Endothelial cell (in vitro differentiated cells): ENCODE measurements at places on chromosomes 12 and 14.

DNA sequence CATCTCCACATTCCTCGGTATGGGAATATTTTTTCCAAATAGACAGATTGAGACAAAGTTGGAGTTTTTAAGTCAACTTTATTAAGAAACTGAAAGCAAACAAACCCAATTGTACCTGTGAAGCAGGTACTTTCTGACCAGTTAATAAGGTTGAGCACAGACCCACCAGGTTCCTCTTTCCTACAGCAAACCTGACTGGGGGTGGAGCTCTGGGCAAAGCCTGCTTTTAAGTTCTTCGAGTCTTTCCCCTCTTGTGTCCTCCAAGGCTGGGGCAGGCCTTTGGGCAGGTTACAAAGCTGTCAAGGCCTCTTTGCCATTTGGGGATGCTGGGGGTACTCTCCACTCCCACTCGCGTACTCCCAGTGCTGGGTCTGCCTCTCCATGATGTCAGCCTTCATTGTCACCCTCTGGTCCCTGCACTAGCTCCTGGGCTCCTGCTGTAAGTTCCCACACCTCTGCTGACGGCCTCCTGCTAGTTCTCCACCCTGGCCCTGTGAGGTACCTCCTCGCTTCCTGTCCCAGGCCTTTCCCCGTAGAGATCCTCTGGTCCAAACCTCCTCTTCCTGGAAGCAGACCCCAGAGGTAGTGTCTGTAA, 3.2 kb downstream of the KCNH3 start:
- no peak for DNase-seq

GRCh38 chr12:42129595-42130204, 15.0 kb downstream of the GXYLT1 start:
- peak; percentile 46 for DNase-seq

DNA sequence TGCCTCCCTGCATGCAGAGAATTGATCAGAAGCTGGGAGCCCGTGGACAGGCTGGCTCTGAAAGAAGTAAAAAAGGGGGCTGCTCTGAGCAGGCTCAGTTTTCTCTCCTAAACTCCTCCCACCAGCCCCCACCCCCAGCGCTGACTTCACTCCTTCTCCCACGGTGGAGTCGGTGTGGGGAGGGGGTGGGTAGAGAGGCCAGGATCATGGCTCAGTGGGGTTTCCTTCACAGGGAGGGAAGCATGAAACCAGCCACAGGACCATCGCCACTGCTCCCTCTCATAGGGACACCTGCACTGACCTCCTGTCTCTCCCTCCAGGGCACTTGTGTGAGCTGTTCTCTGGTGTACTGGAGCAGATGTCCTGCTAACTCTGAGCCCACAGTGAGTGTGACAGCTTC, 78.9 kb downstream of the STAB2 start:
- DNase-seq, result no peak

DNA sequence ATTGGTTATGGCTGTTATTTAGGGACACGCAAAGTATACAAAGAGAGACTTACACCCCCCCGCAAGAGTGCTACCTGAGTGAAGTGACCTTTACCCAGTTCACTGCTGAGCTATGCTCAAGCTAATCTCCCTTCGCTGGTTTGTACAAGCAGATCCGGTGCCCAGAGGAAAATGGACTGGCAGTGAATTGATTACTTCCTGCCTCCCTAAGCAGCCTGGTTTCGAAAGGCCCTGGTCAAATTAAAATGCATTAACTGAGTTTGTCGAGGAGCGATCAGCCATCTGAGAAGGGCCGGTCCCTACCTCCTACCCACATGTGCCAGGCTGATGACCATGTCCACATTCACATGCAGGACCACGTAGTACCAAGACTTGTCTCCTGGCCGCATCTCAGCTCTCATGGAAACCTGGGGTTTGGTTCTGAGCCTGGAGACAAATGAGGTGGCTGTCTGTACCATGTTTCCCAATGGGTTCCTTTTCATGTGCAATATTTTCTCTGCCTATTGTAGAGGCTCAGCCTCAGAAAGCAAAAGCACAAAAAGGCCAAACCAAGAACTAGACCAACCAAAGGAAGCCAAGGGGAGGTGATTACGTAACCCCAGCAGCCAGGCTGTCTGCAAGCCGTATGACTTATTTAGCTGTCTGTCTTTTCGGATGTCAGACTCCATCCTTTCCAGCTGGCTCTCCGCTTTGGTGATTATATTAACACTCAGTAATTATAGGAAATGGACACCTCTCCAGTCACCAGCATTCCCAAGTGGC, 284.7 kb upstream of the PWP1 start:
- no peak for DNase-seq

DNA sequence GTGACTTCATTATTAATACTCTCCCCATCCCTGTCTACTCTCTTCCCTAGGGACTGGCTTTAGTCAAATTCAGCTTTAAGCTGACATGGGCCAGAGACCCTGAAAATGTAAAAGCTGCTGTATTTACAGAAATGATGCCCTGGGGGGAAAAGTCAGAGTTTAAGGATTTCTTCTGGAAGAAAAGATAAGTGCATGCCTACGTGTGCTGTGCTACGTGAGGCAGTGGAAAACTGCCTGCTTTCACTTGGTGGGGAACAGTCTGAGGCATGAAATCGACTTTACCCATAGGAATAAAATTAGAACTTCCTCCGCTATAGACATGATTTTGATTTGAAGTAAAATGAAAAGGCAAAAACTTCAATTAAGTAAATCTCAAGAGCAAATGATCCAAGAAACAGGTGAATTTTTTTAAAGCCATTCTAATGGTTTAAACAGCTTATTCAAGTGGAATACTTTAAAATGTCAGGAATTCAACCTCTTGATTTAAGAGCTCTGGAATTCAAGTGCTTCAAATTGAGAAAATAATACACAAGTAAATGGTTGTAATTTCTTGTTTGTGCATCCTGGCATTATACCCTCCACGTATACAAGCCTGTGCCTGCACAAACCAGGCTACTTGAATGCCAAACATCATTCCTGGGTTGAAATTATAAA, 168.5 kb downstream of the FOXN3 start:
- no peak for DNase-seq

GRCh38 chr12:132284827-132285741, 44.3 kb downstream of the GALNT9 start:
- no peak for DNase-seq

DNA sequence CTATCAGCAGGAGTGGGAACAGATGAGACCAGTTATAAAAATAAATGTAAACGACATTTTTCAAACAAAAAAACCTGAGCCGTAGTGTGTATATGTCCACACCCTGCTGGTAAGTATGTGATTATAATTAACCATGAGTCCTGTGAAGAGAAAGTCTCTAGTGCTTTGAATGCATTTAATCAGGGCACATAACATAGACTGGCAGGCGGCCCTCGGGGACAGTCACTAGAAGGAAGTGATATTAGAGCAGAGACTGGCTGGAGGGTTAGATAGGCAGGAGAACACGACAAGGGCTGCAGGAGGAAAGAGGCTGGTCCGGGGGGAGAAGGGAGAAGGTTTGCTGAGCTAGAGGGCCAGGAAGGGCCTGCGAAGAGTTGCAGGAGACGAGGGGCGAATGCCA, 23.8 kb upstream of the ELK3 start:
- DNase-seq, result no peak

DNA sequence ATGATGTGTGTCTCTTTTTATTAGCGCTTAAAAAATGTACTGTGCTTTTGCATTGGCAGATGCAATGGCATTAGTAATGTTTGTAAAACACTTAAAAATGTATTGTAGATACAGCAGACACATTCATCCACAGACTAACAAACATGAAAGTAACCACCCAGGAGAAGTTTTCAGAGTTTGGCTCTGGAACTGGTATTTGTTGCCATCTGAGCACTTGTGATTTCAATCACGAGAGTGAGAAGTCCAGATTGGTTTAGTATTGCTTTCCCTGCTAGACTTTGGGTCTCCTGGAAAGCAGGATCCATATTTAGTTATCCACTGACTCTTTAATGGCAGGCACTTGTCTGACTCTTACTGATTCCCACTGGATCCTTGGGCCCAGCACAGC, 13.2 kb downstream of the RASSF8 start:
- no peak for DNase-seq

DNA sequence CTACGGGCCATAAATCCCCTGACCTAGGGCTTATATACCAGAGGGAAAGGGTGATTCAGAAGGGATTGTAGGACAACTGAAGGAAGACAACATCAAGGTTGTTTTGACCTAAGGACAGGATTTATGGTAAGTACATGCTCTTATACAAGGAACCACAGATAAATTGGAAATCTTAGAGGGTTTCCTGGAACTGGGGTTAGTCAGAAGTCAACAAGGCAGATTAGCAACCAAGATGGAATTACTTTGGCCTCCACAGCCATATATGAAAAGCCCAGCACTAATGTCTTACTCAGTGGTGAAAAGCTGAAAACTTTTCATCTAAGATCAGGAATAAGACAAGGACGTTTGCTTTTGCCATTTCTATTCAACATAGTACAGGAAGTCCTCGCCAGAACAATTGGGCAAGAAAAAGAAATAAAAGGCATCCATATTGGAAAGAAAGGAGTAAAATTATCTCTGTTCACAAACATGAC, 5.4 kb downstream of the TMBIM4 start:
- DNase-seq, result no peak

DNA sequence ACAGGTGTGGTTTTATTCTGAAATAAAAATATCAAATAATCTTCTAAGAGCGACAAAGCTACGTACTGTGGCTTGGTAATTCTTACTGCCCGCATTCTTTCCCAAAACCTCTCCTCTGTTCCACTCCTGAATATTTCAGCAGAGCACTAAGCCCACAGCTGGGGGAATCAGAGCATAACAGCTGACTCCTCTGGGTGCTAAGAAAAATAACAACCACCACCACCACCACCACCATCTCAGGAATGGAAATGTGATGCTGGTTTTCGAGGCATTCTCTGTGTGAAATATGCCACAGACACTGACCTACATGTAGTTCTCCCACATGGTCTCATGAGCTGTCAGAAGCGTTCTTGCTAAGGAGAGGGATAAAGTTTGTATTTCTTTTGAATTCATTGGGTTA, 183.7 kb downstream of the BMP4 start:
- no peak for DNase-seq

DNA sequence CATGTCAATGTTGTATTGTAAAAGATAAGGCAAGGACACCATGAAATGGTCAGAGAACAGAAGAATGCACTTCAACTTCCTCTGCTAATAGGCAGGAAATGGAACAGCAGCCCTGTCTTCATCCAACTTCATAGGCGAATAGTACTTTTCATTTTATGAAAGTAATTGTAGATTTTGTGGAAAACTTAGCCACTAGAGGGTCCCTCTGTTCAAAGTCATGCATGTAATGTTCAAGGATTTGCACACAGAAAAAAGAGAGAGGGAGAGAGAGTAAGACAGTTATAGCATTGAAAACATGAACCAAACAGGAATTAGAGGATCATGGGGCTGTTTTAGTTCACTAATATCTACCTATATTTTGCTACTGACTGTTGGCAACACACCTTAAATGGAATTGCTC, 172.2 kb downstream of the FLRT2 start:
- DNase-seq, result no peak

GRCh38 chr12:8562310-8562709, 21.6 kb upstream of the CLEC4E start:
- no peak for DNase-seq

GRCh38 chr12:122849352-122850047, 14.2 kb downstream of the HIP1R start:
- DNase-seq, result no peak

DNA sequence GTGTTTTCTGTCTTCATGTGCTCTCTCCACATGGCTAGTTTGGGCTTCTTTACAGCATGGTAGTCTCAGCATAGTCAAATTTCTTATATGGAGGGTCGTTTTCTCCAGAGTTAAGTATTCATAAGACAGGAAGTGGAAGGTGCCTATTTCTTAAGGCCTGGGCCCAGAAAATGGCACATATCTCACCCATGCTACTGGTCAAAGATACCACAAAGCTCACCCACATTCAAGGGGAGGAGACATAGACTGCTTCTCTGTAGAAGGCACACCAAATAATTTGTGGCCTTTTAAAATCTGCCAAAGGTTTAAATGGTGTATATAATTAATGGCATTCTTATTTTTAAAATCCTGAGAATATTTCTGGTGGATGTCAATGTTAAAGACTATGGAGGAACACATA, 44.8 kb downstream of the CCDC91 start:
- no peak for DNase-seq

DNA sequence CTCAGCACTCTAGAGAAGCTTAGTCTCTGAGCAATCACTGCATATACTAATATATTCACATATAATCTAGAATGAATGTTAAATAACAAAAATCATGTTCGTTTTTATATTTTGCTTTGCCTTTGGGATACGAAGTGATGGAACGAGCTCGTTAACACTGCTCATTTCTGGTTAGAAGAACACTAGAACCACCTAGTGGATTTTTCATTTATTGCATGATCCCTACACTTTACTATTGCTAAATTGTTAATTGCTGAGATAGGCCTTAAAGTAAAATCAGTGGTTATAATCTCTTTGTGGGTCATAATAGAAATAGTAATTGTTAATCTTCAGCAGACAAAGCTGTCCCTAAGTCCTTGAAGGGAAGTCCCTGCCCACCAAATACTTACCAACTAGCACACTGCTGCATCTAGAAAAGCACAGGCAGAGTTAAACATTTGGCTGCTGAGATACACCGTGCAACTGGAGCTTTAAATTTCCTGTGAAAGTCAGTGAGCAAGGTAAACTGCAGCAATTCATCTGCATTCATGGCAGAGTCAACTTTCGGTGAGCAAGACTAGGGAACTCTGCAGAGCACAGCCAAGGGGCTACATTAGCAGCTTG, 353.7 kb downstream of the APAF1 start:
- no peak for DNase-seq

GRCh38 chr14:65186951-65187350, 84.6 kb upstream of the MAX start:
- no peak for DNase-seq

DNA sequence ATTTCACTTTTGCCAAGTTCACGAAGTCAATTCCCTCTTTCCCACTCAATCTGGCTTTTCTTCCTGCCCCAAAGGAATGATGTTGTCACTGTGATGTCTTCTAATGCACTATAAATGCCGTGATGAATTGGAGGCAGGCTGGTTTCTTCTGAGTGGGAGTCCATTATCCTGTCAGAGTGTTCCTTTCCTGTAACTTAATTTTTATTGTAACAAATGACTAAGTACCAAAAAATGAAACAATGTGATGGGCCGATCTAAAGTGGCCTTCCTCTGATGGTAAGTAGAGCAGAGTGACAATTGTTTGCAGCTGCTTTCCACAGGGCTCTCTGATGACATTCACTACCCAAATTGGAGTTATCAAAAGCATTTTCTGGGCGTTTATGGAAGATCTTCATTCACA, 22.2 kb downstream of the TMEM30B start:
- DNase-seq, result no peak

- no peak for DNase-seq
These were observed 480.7 kb upstream of the DCN start for GRCh38 chr12:91663310-91663709.
